ENCODE measurements at places on chromosomes 16 and 17. TPM values are rescaled to one million over a fixed set of nuclear protein-coding genes. Genes with fewer than 3 reads are reported as not detected.

The CCR7 gene
- not detected for total RNA-seq

The CXCL16 gene
- 5.4 TPM for total RNA-seq

The HSDL1 gene
- 41.0 TPM for total RNA-seq

DNA sequence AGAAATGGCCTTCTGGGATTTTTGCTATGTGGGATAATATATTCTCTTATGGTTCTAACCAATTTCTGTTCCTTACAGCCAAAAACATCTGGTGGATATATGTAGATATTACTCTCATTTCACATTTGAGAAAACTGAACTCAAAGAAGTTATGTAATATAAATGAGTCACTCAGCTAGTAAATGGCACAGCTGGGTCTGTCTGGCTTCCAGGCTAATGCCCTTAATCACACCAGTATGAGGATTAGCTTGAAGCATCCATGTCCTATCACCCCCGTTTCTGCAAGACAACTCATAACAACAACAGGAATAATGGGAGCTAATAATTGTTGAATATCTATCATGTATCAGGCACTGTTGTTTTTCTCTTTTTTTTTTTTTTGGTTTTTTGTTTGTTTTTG is 34.4 kb upstream of the USP7 start:
- no peak for DNase-seq

The SULT1A4 gene
- 151 TPM for total RNA-seq

DNA sequence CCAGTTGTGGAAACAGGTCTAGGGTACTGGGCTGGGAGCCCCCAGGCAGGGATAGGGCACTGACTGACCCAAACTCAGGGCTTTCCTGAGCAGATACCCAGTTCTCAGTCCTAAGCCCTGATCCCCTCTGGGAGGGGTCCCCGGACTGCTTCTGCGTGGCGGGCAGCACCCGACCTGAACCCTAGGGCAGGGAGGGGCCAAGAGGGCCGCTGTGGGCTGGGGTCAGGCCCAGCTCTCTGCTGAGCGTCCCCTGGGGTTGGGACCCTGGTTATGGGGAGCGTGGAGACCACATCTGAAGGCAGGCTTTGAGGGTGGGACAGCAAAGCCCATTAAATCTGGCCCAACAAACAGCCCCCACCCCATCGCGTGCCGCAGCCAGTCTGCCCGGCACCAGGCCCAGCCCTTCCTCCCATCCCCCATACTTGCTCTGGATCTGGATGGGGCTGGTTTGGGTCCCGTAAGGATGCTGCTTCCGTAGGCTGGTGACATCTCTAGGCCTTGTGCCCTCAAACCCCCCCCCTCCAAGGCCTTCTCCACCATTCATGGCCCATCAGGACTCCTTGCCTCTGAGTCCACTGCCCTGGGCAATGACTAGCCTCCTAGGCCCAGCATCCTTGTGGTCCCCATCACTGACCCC is 691 bp upstream of the FAM83G start:
- DNase-seq: peak; percentile 41

The SPN gene
- 0.22 TPM for total RNA-seq

DNA sequence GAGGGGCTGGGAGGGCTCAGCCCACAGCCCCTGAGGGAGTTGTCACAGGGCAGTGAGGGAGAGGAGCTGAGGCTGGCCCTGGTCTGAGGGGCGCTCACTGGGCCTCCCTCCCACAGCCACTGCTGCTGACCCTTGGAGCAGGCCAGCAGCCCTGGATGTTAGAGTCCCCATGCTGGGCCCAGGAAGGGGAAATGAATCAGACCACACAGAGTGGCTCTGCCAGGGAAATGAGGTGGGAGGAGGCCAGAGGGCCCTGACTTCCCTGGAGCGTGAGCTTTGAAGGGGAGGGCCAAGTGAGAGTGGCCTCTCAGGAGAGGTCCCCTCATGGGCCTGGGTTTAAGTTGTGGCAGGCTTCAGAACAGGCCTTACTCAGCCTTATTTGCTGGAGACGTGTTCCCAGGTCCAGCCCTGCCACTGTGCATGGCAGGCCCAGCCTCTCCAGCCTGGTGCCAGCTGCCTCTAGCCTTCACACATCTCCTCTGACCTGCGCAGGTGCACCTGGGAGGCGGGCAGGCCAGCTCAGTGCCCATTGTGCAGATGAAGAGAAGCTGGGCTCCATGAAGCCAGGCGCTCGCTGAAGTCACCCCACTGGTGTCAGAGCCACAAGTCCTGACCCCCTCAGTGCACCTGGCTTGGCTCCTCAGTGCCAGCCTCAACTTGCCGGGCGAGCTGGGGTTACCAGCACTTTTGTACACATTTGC is 15.4 kb downstream of the GPT2 start:
- DNase-seq: no peak

GRCh38 chr17:55748841-55749240 is 2.0 kb upstream of the PCTP start:
- DNase-seq: no peak

- peak; percentile 98 for DNase-seq
Measured at GRCh38 chr17:81991684-81992305, 14.4 kb downstream of the ASPSCR1 start.

DNA sequence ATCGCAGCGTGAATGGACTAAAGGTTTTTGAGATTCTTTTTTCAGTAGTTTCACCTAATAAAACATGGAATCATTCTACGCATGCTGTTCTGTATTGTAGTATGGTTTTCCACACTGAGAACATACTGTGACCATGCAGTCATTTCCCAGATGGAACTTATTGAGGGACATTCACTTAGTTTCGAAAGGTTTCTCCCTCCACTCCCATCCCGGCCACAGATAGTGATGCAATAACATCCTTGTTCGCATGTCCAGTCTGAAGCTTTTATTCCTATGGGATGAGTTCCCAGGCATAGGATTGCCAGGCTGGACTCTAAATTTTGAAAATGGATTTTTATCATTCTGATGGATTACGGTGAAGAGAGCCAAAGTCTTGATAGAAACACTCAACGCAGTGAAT is 420.4 kb downstream of the WWOX start:
- DNase-seq: no peak

- no peak for DNase-seq
Measured at GRCh38 chr17:75153780-75154194, 525 bp downstream of the JPT1 start.

- no peak for DNase-seq
Measured at GRCh38 chr16:23125277-23125676, 24.0 kb downstream of the USP31 start.

Data from HepG2 (cell line).